Neuronal stem cell (in vitro differentiated cells): ENCODE measurements at places on chromosomes 5 and 9.

GRCh38 chr5:171644536-171644935, 141.1 kb upstream of the SMIM23 start:
- H3K27ac ChIP-seq, result no peak overlapping the region
- H3K27me3 ChIP-seq, result no peaks in the 10 kb centered on the region
- DNase-seq, result no peak
- H3K4me1 ChIP-seq, result peaks cover 4% of the 10 kb centered on the region
- H3K36me3 ChIP-seq, result no peaks in the 10 kb centered on the region

DNA sequence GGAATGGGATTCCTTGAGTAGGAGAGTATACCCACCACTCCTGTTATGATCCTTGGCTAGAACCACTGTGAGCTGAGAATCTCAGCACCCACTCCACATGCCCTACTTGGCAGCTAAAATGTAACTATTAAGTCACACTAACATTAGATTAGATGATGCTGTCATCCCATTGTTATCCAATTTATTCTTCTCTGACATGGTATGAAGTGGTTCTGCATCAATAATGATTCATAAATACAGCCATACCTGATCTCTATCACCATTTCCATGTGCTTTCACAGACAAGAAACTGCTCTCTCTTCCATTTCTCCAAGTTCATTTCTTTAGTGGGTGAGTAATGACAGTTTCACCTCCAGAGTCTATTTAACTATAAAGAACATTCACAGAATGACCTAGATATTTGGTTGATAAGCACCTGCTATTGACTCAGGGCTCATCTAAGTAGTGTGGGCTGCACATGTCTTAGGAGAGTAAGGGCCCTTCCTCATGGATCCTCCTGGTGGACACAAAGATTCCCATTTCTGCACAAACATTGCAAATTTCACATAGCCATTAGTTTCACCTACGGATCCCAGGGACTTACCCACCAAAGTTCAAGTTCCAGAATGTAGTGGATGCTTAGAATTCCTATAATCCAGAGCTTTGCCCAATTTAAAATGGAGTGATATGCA, 187.9 kb downstream of the EBF1 start:
- H3K4me3 ChIP-seq, result no peak overlapping the region
- no peaks in the 10 kb centered on the region for H3K4me1 ChIP-seq
- H3K27ac ChIP-seq, result no peak overlapping the region
- no peak for DNase-seq

- H3K4me3 ChIP-seq, result no peak overlapping the region
- no peak overlapping the region for H3K27ac ChIP-seq
- no peaks in the 10 kb centered on the region for H3K27me3 ChIP-seq
- no peak for DNase-seq
- H3K36me3 ChIP-seq, result no peaks in the 10 kb centered on the region
These were observed 149.2 kb upstream of the NFIL3 start for GRCh38 chr9:91572811-91573210.

DNA sequence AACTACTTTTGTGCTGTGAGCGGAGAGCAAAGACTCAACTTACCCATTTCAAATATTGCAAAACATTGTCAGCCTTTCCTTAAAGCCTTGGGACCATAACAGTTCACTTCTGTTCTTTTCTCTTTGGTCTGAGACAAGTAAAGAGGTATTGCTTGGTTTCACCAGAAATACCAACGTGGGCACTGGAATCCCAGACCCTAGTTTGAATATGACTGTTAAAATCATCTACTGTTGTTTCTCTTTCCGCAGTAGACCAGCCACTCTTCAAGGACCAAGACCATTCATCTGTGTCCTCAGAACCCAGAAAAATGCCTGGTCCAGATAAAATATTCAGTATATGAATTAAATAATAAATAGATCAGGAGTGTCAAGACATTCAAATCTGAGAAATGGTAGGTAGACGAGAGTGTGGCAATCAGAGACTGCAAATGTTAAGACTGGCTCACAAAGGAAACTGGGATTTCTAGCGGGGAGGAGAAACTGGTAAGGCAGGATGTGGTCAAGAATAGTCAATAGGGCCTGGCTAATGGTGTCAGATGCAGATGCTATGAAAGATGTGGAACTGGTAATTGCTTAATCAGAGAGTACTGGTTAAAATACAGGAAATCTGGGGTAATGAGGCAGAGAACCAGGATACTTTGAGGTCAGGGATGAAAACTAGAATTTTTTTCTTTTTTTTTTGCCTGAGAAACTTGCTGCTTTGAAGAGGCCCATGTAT, 82.1 kb upstream of the IL33 start:
- DNase-seq, result no peak
- no peaks in the 10 kb centered on the region for H3K36me3 ChIP-seq
- H3K4me3 ChIP-seq, result no peak overlapping the region
- H3K4me1 ChIP-seq, result no peaks in the 10 kb centered on the region
- H3K27me3 ChIP-seq, result no peaks in the 10 kb centered on the region
